ENCODE measurements at places on chromosomes 2 and 18. TPM values are rescaled to one million over a fixed set of nuclear protein-coding genes. Genes with fewer than 3 reads are reported as not detected.

- H3K36me3 ChIP-seq, result no peaks in the 10 kb centered on the region
- H3K27ac ChIP-seq, result no peak overlapping the region
- no peak for DNase-seq
- H3K4me3 ChIP-seq, result no peak overlapping the region
- H3K4me1 ChIP-seq, result no peaks in the 10 kb centered on the region
- no peaks in the 10 kb centered on the region for H3K27me3 ChIP-seq
These were observed 10.2 kb upstream of the PTPN4 start for GRCh38 chr2:119749477-119750012.

DNA sequence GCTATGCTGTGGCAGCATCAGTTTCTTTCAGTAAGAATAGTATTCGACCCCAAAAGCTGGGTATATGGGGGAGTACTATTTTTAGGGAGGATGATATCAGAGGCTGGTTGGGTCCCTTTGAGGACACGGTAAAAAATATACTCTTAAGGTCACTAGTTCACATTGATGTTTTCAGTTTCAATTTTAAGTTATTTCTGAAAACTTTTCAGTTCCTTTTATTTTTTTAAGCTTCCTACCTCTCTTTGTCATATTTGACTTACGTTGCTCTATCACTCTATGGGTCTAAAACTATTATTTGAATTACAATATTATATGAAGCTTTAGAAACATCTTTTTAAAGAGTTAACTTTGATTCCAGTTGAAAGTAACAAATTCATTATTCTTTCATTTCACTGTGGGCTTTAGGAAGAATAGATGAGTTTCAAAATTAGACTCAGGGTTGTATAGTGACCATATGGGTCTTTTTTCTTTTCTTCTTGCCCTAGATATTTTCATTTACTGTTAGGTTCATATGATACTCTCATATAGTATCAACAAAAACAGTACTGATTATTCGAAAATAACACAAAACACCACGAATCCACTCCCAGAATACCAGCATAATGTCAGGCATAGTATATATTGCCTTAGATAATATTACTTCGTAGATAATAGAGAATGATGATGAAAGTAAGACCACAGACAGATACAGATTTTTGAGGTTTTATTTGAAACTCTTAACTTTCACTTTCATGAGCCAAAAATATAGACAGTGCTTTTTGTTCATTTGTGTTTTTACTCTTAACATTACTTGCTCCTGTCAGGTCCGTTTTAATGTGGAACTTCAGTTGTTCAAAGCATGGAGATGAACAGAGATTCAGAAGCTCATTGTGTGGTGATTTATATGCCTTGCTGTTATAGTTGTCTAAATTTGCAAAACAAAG is 9.8 kb downstream of the RMDN2 start:
- no peak overlapping the region for H3K4me3 ChIP-seq
- H3K36me3 ChIP-seq, result no peaks in the 10 kb centered on the region
- no peak overlapping the region for H3K27ac ChIP-seq
- no peak for DNase-seq

DNA sequence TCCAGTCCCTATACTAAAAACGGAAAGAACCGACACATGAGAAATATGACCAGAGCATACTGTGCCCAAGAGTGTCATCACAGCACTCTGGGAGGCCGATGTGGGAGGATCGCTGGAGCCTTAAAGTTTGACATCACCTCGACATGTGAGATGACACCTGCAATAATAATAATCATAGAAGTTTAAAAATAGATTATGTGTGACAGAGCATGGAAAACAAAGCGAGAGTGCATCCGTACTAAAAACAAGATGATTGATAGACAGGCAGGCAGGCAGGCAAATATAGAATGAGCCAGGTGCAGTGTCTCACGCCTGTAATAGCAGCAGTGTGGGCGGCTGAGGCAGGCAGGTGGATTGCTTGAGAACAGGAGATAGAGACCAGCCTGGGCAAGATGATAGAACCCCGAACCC is 114.8 kb upstream of the ANKRD30BL start:
- no peak overlapping the region for H3K4me3 ChIP-seq
- no peaks in the 10 kb centered on the region for H3K36me3 ChIP-seq
- no peak overlapping the region for H3K27ac ChIP-seq

GRCh38 chr2:85449214-85449588 is 30.7 kb downstream of the SH2D6 start:
- H3K4me3 ChIP-seq, result no peak overlapping the region
- DNase-seq, result no peak
- no peaks in the 10 kb centered on the region for H3K4me1 ChIP-seq
- H3K27me3 ChIP-seq, result no peaks in the 10 kb centered on the region
- no peak overlapping the region for H3K27ac ChIP-seq

- no peak for DNase-seq
- H3K27me3 ChIP-seq, result no peaks in the 10 kb centered on the region
- no peak overlapping the region for H3K27ac ChIP-seq
- H3K36me3 ChIP-seq, result peaks cover 61% of the 10 kb centered on the region
- H3K4me3 ChIP-seq, result no peak overlapping the region
These were observed 64.4 kb downstream of the INPP5D start for GRCh38 chr2:233124421-233125080.

- DNase-seq, result no peak
- no peak overlapping the region for H3K27ac ChIP-seq
- no peaks in the 10 kb centered on the region for H3K36me3 ChIP-seq
- no peaks in the 10 kb centered on the region for H3K4me1 ChIP-seq
These were observed 219.2 kb downstream of the FHOD3 start for GRCh38 chr18:36516726-36517125.

- no peak overlapping the region for H3K4me3 ChIP-seq
- H3K27me3 ChIP-seq, result no peaks in the 10 kb centered on the region
- H3K4me1 ChIP-seq, result no peaks in the 10 kb centered on the region
- no peak overlapping the region for H3K27ac ChIP-seq
- DNase-seq, result no peak
- H3K36me3 ChIP-seq, result no peaks in the 10 kb centered on the region
These were observed 156.9 kb downstream of the CCBE1 start for GRCh38 chr18:59540346-59540745.

DNA sequence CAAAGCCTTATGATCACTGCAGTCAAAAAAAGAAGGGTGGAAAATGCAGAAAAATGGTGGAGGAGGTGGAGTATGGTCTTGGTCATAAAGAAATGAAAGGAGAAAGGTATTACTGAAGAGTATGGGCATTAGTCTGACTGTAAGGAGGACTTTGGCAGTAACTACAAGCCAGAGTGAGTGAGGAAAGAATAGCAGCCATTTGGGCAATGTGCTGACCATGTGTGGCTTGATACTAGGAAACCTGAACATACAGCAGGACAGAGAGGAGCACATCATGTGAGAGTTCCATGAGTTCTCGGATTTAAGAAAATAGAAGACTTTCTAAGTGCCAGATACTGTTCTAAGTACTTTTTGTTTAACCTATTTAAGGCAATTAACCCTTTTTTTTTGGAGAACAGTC is 8.5 kb downstream of the DTNA start:
- H3K36me3 ChIP-seq, result no peaks in the 10 kb centered on the region
- no peaks in the 10 kb centered on the region for H3K27me3 ChIP-seq
- H3K4me1 ChIP-seq, result no peaks in the 10 kb centered on the region

- H3K4me3 ChIP-seq, result no peak overlapping the region
- no peaks in the 10 kb centered on the region for H3K27me3 ChIP-seq
- H3K36me3 ChIP-seq, result no peaks in the 10 kb centered on the region
- no peak overlapping the region for H3K27ac ChIP-seq
These were observed 25.0 kb downstream of the SPEG start for GRCh38 chr2:219459460-219460311.

- no peak overlapping the region for H3K4me3 ChIP-seq
- DNase-seq, result no peak
- no peaks in the 10 kb centered on the region for H3K4me1 ChIP-seq
- no peaks in the 10 kb centered on the region for H3K27me3 ChIP-seq
These were observed 56.5 kb downstream of the SLC8A1 start for GRCh38 chr2:40395169-40396073.

- H3K4me1 ChIP-seq, result peaks cover 65% of the 10 kb centered on the region
- peak; percentile 87 for DNase-seq
- H3K27ac ChIP-seq, result peak overlapping the region; percentile 32
- no peaks in the 10 kb centered on the region for H3K36me3 ChIP-seq
These were observed 60.2 kb upstream of the SPP2 start for GRCh38 chr2:233990261-233990798.

DNA sequence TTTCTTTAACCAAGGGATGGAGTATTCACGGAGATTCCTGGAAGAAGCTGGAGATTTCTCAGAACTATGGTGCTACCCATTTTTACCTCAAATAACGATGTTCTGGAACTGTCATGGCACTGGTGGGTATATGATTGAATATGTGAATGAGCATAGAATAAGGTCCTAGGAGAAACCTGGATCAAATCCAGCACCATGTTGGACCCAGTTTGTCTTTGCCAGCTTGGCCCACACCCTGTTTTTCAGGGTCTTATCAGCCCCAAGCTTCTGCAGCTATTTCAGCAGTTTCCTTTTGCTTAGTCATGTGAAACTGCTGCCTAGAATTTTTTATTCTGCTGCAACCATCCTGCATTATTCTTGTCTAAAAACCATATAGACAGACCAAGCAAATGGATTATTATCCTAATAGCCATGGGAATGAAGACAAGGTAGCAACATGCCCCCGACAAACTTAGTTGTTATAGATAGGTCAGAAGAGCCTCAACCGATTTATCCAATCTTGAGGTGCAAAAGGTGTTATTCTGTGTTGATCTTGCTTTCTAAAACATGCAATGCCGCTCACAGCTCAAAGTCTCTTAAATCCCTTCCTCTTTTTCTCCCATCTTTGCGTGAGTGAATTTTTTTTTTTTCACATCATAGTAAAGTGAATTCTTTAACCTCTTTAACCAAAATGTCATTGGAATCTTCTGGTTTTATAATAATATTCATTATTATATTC is 133.6 kb downstream of the PRPF40A start:
- no peak overlapping the region for H3K4me3 ChIP-seq
- H3K4me1 ChIP-seq, result no peaks in the 10 kb centered on the region
- H3K27ac ChIP-seq, result no peak overlapping the region
- no peaks in the 10 kb centered on the region for H3K27me3 ChIP-seq
- no peaks in the 10 kb centered on the region for H3K36me3 ChIP-seq

DNA sequence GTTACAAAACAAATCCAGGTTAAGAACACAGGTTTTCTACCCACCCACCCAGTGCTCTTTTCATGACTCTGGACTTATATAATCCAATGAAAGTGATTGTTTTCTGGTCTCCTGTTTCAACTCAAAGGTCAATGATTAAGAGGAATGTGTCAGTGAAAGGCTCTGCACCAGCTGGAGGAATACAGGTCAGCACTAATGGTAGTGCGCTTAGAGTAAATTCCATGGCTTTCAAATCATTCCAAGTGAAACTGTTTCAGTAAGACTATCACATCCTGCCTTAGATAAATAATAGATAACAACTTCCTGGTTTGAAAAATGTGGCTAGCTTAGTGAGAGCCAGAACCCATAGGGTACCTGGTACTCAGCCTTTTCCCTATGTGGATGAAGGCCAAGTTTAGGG is 47.8 kb downstream of the SLC9A4 start:
- H3K27ac ChIP-seq, result no peak overlapping the region
- no peaks in the 10 kb centered on the region for H3K27me3 ChIP-seq
- H3K36me3 ChIP-seq, result no peaks in the 10 kb centered on the region
- H3K4me1 ChIP-seq, result no peaks in the 10 kb centered on the region

- no peak overlapping the region for H3K4me3 ChIP-seq
- H3K27ac ChIP-seq, result no peak overlapping the region
- H3K27me3 ChIP-seq, result no peaks in the 10 kb centered on the region
- no peak for DNase-seq
These were observed 49.3 kb downstream of the DSEL start for GRCh38 chr18:67467188-67467587.

The DQX1 gene
- total RNA-seq, result 0.35 TPM

The IL1F10 gene
- total RNA-seq, result not detected

The SCN2A gene
- not detected for total RNA-seq

The HJURP gene
- total RNA-seq, result 0.44 TPM

The SERPINB4 gene
- total RNA-seq, result not detected

The MDH1B gene
- 0.17 TPM for total RNA-seq
